ENCODE measurements at places on chromosomes 6 and 20.
A peak's percentile ranks its signal among the peaks of the same experiment; 100 is the strongest.

DNA sequence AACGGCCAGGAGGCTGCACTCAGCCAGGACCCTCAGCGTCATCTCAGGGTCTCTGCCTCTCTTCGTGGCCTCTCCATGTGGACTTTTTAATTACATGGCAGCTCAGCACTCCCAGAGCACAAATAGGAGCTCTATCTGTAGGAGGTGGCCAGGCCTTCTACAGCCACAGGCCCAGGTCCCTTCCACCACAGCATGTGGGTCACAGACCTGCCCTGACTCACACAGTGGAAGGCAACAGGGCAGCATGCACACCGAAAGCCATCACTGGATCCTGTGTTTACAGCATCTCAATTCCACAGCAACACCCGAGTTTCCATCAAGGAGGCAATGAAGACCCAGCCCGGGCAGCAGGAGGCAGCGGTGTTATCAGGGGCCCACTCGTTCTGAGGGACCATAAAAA is 65.8 kb upstream of the CD93 start:
- DNase-seq, result peak; percentile 20

- no peak for DNase-seq
Observed at GRCh38 chr6:149984773-149985172, 21.0 kb downstream of the ULBP1 start.

GRCh38 chr6:106866875-106867658 is 107.5 kb downstream of the CD24 start:
- DNase-seq, result peak; percentile 43

DNA sequence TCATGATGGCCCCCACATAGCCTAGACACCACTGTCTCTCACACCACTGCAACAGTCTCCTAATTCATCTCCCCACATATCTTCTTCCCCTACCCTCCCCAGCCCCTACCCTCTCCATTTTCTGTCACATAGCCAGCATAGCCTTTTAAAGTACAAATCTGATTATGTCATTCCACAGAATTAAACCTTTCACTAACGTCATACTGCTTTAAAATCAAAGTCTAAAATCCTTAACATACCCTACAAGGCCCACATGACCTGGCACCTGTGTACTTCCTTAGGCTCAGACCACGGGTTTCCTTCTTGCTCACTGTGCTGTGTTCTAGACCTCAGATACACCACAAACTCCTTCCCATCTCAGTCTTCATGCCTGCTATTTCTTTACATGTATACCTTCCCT is 5.9 kb downstream of the OSTM1 start:
- no peak for DNase-seq

DNA sequence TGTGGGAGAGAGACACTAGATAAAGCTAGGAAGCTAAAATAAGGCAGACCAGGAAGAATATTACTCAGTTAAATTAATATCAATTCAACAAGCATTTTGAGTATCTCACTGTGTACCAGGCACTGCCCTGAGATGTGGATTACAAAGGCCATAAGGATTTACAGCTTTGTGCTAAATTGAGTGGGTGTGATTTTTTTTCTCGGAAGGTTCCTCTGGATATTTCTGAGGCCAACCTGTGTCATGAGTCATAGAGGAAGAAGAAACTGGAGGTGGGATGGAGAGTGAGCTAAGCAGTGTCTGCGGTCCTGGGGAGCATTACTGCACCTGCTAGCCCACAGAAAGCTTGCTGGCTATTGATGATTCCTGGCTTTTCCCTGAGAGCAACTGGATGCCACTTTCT is 135.2 kb downstream of the RFPL4B start:
- no peak for DNase-seq

GRCh38 chr6:102474041-102474807 is 1080.7 kb downstream of the GRIK2 start:
- no peak for DNase-seq

DNA sequence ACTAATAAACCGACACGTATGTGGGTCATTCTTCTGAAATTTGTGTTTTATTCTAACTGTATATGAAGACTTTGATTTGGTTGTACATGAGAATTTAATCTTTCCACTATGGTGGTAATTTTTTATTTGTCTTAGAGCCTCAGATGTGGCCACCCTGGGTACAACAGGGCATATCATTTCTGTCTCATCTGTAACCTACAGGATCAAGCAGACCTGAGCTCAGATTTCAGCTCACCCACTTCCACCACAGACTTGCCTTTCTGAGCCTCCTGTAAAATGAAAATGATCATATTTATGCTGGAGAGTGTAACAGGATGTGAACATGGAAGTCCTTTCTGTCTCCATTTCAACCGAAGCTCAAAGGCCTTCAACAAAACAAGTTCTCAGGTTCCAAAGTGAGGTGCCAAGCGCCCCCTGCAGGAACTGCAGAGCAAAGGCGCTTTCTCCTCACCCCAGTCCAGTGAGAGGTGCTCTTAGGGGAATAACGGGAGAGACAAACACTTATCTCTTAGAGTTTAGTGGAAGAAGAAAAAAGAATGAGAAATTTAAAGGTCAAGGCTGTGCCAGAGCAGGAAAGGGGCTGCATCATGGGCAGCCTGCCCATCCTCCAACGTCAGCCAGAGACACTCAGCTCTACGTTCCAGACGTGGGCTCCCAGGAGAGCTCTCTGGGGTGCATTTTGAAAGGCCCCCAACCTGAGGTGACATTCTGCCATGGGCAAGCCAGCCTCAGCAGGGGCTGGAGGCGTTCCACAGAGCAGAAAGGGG is 23.0 kb upstream of the CD24 start:
- peak; percentile 84 for DNase-seq

DNA sequence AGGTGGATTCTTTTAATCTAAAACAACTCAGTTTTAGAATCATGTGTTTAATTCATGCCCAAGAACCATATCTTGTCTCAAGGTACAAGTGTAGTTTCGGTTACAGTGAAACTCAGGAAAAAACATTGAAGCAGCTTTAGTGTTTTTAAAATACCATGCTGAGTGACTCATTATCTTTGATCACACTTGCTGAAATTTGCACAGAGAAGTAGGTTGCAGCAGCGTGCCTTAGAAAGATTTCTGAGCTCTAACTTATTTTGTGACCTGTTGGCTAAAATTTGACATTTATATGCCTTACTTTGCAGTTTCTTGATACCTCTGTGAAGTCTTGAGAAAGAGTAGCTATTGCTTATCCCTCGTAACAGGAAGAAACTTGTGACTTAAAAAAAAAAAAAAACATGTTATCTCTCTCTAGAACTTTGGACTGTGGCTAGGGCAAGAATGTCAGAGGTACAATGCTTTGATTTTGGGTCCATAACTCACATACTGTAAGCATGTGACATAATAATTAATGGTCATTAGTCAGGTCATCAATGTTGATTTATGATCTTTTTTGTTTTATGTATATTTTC is 34.5 kb upstream of the FUCA2 start:
- no peak for DNase-seq

DNA sequence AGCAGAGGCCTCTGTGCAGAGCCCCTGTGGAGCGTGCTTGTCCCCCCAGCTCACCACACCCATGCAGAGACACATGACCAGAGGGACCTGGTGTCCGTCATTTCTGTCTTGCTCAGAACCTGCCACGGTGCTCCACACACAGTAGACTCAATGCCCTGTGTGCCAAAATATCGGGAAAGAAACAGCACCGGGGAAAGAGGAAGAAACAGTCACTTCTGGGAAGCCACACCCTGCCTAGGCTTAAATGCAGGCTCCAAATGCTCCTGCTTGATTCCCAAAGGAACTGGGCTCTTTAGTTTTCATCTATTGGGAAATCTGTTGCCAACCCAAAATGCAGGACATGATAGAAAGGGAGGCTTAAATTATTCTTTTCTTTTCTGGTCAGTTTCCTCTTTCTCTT is 503.9 kb downstream of the CD83 start:
- no peak for DNase-seq

All from H9 (cell line).